ENCODE measurements at places on chromosomes 4 and X.

- DNase-seq = no peak
These were observed 36.3 kb downstream of the RTL3 start for GRCh38 chrX:78622831-78623230.

DNA sequence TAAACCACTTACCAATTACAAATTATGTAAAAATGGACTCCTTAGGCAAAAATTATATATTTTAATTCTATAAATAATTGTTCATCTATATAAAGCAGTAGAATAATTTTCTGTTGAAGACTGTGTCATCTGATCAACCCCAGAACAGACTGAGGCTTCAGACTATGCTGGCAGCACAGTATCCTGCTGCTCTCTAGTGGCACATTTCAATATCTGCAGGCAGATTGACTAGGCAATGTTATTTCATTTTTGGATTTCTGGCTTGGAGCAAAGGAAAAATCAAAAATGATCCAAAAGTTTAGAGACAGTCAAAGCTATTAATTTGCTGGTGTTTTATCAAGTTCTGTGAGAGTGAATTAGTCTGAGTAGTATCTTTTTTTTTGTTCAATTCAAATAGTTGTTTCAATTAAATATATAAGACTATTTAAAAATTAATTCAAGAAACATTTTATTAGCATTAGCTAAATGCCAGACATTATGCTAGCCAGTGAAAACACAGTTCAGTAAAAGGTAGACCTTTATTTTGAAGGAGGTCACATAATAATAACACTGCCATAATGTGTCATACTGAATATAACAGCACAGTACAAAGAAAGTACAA lies 21.3 kb upstream of the SULT1E1 start:
- no peak for DNase-seq

GRCh38 chr4:174255786-174256185 lies 27.7 kb downstream of the FBXO8 start:
- no peak for DNase-seq

GRCh38 chr4:188779581-188779980 lies 640.3 kb downstream of the TRIML1 start:
- DNase-seq = no peak

DNA sequence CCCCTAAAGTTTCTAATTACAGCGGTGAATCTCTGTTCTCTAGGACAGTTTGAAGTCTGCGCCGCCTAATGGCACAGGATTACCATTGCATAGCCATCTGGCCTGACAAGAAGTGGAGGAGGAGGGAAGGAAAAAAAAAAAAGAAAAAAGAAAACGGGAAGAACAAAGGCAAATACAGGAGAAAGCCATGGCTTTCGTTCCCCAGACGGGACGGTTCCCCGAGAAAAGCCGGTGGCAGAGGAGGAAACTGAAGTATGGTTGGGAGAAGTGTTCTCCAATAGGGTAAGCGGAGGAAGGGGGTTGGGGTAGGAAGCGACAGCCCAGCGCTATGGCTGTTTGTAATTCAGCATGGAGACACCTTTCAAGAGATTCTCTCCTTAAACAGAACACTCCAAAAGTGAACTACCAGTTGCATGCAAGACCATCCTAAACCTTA lies 80.8 kb downstream of the HMGN5 start:
- DNase-seq = no peak

DNA sequence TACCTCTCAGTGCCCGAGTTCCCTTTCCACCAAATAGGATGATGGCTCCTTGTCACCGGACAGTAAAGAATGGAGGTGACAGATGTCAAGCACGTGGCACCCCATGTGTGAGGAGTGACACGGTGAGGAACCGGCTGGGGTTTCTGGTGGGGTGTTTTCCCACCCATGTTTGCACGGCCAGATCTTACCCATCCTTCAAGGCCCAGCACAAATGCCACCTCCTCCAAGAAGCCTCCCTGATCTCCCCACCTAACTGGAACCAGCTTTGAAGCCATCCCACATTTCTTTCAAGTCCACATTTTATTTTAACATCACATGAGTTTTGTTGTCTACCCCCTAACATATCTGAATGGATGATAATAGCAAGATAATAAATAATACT lies 63.0 kb downstream of the WFS1 start:
- no peak for DNase-seq

- no peak for DNase-seq
These were observed 6.5 kb downstream of the WFS1 start for GRCh38 chr4:6275898-6276806.

GRCh38 chr4:77994194-77994721 lies 62.9 kb upstream of the FRAS1 start:
- DNase-seq = no peak

GRCh38 chr4:25926462-25926861 lies 12.4 kb downstream of the SMIM20 start:
- DNase-seq = no peak

- no peak for DNase-seq
These were observed 382.0 kb downstream of the MAGEB5 start for GRCh38 chrX:26597981-26598380.

GRCh38 chrX:49233887-49234555 lies 881 bp upstream of the CACNA1F start:
- DNase-seq = no peak

DNA sequence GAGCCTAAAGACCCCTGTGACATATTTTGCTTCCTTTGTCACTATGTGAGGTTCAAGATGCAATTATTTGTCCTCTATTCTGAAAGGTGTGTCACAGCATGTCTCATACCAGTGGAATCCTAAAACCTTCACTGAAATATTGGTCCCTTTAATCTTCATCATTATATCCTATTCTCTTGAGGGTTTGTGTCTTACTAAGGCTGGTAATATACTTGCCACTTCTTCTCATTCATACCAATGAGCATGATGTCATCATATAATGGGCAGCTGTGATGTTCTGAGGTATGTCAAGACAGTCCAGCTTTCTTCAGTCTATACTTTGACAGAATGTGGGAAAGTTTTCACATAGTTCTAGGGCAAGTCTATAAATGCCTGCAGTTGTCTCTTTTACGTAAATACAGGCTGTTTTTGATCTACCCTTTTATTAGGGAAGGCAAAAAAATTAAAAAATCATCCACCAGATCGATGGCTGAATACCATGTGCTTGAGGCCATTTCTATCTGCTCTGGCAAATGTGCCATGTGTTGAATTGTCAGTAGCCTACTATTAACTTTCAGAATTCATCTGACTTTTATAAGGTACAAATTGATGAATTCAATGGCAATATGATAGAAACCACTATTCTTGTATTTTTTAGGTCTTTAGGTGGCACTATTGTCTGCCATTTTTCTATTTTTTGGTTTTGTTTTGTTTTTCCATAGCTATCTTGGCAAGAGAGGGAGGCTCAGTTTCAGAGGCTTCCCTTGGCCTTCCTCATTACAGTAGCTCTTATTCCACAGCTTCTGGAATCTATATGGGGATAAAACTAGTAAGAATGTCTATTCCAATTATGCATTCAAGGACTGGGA lies 209.0 kb downstream of the PPARGC1A start:
- no peak for DNase-seq

GRCh38 chrX:134144231-134144630 lies 92.8 kb upstream of the CCDC160 start:
- no peak for DNase-seq

- no peak for DNase-seq
These were observed at the start of gene NAA11 for GRCh38 chr4:79325864-79326328. NAA11 (minus strand) TSS chr4:79326061; CDS start chr4:79325877, 184 bp downstream.

GRCh38 chrX:148593987-148594386 lies 93.6 kb downstream of the AFF2 start:
- DNase-seq = no peak

- no peak for DNase-seq
These were observed 67.6 kb upstream of the FREM3 start for GRCh38 chr4:143768007-143768591.

GRCh38 chr4:146439437-146439836 lies 82.3 kb downstream of the SLC10A7 start:
- DNase-seq = no peak

DNA sequence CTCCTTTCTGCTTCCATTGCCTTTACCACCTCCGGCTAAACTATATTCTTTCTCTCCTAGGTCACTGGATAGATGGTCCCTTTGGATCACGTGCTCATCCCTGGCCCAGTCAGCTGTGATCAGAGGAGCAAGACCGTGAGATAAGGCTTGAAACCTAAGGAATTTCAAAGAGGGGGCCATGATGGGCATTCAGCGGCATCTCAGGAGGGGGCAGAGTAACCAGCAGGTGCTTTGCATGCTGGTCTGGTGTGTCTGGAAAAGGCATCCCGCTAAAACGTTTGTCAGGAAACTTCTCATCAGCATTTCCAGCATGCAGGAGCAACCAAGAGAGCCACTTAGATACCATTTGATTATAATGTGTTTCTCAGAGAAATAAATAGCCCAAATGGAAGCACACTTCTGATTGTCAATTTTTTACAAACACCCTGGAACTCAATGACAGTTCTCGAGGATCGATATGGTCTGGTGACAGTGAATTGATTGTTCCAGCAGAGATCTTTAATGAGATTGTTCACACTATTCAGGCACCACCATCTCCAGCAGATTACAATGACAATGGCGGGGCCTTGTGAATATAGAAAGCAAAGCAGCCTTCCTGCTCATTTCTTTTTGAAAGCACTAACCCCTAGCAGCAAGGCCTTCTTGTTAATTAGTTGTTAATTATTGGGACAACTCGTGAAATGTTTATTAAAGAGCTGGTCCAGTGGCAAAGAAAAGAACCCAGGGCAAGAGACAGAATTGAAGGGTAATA lies 327.1 kb downstream of the PTTG2 start:
- DNase-seq = no peak

GRCh38 chr4:126604268-126604867 lies 1028.4 kb upstream of the INTU start:
- DNase-seq = no peak

DNA sequence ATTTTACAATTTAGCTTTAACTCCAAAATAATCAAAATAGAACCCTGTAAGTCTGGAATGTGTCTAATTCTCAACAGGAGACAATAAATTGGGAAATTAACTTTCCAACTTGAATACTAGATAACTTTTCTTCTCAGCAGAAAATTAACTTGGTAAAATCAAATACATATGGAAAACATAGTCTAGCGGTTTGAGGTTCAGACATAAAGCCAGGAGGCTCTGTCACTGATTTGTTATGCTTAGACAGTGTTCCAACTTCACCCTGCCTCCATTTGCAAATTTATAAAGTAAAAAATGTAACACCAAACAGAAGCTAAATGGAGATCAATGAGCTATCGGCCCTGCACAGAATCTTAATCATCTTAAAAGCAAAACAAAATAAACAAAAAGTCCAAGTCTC lies 46.3 kb downstream of the TBCK start:
- DNase-seq = no peak

DNA sequence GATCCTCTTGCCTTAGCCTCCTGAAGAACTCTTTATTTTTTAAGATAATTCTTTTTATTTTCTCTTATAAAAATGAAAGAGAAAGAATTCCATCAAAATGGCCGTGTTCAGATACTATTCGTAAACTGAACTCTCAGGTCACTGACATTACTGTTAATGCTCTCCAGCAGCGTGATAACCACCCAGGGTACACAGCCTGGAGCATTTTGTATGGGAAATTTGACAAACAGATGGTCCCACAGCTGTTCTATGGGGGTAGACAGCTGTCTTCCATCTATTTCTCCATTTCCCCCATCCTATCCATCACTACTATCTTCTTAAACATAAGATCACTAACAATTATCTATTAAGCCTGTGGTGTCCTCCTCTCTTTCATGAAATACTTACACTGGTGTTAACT lies 47.8 kb downstream of the SYNPO2 start:
- DNase-seq = no peak

GRCh38 chrX:132491191-132491590 lies 2.4 kb upstream of the MBNL3 start:
- no peak for DNase-seq

DNA sequence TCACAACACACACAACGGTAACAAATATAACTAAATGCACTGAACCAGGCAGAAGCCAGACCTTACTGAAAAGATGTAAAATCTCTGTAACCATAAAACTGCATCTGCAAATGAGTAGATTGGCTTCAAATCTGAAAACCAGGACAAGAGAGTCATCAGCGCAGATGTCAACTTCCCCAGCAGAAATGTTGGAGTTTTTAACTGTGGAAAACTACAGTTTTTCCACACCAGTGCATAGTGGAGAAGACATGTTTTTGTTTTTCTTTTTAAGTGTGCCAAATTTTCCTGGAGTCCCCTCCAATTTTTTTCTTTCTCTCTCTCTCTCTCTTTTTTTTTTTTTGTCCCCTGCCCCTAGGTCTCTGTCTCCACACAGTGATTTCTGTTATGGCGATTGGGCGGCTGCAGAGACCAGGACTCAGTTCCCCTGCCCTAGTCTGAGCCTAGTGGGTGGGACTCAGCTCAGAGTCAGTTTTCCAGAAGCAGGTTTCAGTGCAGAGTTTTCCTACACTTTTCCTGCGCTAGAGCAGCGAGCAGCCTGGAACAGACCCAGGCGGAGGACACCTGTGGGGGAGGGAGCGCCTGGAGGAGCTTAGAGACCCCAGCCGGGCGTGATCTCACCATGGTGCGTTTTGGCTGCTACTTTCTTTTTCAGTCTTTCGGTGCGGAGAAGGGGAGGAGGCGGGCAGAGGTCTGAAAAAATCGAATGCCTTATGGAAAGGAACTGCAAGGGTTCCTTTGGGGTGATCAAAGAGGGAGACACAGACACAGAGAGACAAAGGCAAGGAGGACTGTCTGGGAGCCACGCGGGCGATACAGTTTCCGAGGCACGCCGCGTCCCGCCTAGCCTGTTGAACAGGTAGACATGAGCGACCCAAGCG lies at the start of gene GUCY1A1:
TSS of gene GUCY1A1 (plus strand) at position 505 of the 878 bp plus-strand sequence. CDS start 30,020 bp downstream, outside the sequence.
- DNase-seq = peak; percentile 77

- DNase-seq = no peak
These were observed 141.7 kb downstream of the GPAT3 start for GRCh38 chr4:83677656-83678055.

DNA sequence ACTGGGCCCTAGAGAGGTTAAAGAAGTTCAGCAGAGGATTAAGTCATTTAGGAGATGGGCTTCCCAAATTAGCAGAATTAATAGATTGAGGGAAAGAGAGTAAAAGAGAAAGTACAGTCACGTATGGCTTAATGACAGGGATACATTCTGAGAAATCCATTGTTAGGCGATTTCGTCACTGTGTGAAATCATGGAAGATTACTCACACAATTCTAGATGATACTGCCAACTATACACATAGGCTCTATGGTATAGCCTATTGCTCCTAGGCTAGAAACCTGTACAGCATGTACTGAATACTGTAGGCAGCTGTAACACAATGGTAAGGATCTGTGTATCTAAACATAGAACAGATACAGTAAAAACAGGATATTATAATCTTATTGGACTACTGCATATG lies 180.6 kb downstream of the RNF150 start:
- DNase-seq = no peak

All from coronary artery (tissue), 2 donors.